ENCODE measurements at places on chromosomes 5 and 9.
A peak's percentile ranks its signal among the peaks of the same experiment; 100 is the strongest.

DNA sequence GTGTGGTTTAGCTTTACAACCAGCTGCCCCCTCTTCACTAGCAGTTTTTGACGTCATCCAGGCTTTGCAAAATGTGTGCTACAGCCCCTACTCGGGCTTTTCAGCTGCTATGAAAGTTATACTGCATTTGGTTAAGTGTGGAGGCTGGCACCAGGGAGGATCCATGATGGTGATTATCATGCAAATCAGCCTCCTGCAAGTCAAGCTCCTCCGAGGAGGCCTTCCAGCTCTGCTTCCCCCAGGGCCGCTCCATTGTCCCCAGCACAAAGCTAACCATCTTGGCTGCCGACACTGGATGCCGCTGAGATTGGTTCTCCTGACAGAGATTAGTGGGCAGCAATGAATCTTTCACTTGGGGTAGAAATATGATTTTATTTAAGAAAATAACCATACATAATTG, 159.6 kb downstream of the NR2F1-AS1 start:
- no peak for DNase-seq

DNA sequence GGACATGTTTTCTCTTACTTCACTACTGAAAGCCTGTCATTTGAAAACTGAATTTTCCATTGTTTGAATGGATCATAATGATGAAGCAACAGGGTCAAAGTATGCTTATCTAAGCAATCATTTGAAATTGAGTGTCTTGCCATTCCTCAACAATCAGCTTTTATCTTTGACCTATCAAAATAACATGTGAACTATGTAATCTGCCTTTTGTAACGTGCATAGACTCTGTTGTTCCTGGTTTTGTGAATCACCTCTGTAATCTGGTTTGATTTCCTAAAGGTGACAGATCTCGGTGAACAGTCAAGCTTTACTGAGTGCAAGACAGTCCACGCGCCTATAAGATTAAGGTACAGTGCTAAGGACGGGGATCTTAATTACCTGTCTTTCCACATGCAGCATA, 3.3 kb downstream of the MEF2C start:
- no peak for DNase-seq

GRCh38 chr9:35774907-35775635, 16.3 kb upstream of the NPR2 start:
- DNase-seq, result no peak

GRCh38 chr5:96198356-96199058, 234.5 kb downstream of the PCSK1 start:
- peak; percentile 78 for DNase-seq

DNA sequence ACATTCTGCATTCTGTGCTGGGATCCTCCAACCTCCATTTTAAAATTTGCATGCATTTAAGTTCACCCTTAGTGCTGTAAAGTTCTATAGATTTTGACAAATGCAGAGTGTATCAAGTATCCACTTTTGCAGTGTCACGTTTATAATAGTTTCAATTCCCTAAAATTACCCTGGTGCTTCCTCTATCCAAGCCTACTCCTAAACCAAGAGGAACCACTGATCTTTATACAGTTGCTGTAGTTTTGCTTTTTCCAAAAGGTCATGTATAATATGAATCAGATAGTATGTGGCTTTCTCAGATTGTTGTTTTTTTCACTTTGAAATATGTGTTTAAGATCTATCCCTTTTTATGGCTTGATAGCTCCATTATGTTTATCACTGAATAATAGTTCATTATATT, 468.4 kb upstream of the CDH6 start:
- no peak for DNase-seq

GRCh38 chr9:112817860-112818203, 67.3 kb downstream of the SNX30 start:
- DNase-seq, result no peak

GRCh38 chr5:10355071-10355889, 1.8 kb downstream of the MARCHF6 start:
- peak; percentile 75 for DNase-seq

GRCh38 chr5:170357955-170358444, 31.2 kb downstream of the KCNMB1 start:
- DNase-seq, result no peak

DNA sequence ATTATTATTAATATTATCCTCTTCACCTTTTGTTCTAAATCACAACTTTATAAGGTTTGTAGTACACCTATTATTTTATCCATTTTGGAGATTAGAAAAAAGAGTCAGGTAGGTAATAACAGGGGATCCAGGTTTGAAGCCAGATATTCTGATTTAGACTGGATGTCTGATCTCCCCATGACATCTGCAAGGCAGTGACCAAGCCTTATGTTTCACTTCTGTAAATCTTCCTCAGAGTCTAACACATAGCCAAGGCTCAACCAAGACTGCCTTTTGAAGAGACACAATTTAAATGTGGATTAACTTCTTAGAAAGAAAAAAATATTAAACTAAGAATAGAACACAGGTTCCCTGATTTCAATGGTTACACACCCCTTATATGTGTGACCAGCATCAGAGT, 44.2 kb downstream of the CETN3 start:
- DNase-seq, result no peak

GRCh38 chr9:131441441-131441840, 47.6 kb downstream of the PRRC2B start:
- DNase-seq, result no peak

GRCh38 chr5:17186256-17186655, 31.2 kb upstream of the BASP1 start:
- no peak for DNase-seq

- DNase-seq, result no peak
Measured at GRCh38 chr9:966870-967269, 9.6 kb upstream of the DMRT3 start.

- no peak for DNase-seq
Measured at GRCh38 chr5:36312953-36313672, 11.4 kb upstream of the RANBP3L start.

GRCh38 chr5:159040181-159040580, 59.5 kb downstream of the EBF1 start:
- no peak for DNase-seq

GRCh38 chr9:90007516-90008440, 403.0 kb downstream of the GADD45G start:
- DNase-seq, result peak; percentile 88
